ENCODE measurements at places on chromosomes 5 and 9. TPM values are rescaled to one million over a fixed set of nuclear protein-coding genes. Genes with fewer than 3 reads are reported as not detected.

The C5orf58 gene
- not detected for polyA plus RNA-seq

- no peak overlapping the region for H3K27ac ChIP-seq
- H3K4me1 ChIP-seq, result no peaks in the 10 kb centered on the region
- DNase-seq, result no peak
- H3K27me3 ChIP-seq, result peaks cover 5% of the 10 kb centered on the region
- H3K4me3 ChIP-seq, result no peak overlapping the region
- H3K36me3 ChIP-seq, result no peaks in the 10 kb centered on the region
Observed at GRCh38 chr9:115008536-115009270, 78.3 kb upstream of the TNFSF8 start.

DNA sequence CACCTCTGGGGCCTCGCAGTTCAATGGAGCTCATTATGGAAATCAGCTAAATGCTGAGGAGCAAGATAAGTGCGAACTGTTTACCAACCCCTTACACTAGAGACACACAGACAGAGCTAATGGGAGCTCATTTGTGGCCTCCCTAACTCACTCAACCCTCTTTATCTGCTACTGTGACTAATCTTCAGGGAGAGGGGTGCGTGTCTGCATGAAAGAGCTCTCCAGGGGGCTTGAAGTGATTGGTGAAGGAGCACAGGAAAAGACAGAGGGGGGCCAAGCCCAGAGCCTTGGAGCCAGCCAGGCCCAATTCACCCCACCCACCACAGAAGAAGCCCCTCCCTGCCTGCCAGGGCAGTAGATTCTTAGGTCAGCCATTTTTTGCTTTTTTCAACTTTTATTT is 466.8 kb upstream of the BRINP1 start:
- no peaks in the 10 kb centered on the region for H3K4me1 ChIP-seq
- H3K4me3 ChIP-seq, result no peak overlapping the region
- H3K27ac ChIP-seq, result no peak overlapping the region

DNA sequence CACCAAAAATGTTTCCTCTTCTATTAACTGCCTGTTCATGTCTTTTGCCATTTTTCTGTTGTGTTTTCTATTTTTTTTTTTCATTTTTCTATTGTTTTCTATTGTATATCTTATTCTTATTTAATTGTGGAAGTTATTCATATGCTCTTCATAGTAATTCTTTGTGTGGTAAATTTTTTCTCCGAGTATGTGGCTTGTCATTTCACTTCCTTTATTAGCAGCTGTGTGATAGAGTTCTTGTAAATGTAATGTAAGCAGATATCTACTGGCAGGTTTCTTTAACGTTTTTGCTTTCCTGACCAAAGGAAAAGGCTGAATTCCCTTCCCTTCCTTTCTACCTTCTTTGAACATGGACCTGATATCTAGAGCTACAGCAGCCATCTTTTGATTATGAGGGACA is 5.8 kb upstream of the PLPP1 start:
- H3K4me1 ChIP-seq, result peaks cover under 1% of the 10 kb centered on the region
- DNase-seq, result no peak
- H3K36me3 ChIP-seq, result no peaks in the 10 kb centered on the region
- no peak overlapping the region for H3K27ac ChIP-seq
- no peak overlapping the region for H3K4me3 ChIP-seq

- peak; percentile 65 for DNase-seq
- peak overlapping the region; percentile 12 for H3K4me3 ChIP-seq
- H3K27me3 ChIP-seq, result no peaks in the 10 kb centered on the region
- peaks cover 11% of the 10 kb centered on the region for H3K4me1 ChIP-seq
Observed at GRCh38 chr5:81778642-81779041, 27.7 kb upstream of the SSBP2 start.

- no peaks in the 10 kb centered on the region for H3K27me3 ChIP-seq
- H3K4me1 ChIP-seq, result peaks cover 70% of the 10 kb centered on the region
- H3K4me3 ChIP-seq, result no peak overlapping the region
- H3K36me3 ChIP-seq, result peaks cover 1% of the 10 kb centered on the region
Observed at GRCh38 chr9:124295159-124295794, 37.5 kb downstream of the NEK6 start.

DNA sequence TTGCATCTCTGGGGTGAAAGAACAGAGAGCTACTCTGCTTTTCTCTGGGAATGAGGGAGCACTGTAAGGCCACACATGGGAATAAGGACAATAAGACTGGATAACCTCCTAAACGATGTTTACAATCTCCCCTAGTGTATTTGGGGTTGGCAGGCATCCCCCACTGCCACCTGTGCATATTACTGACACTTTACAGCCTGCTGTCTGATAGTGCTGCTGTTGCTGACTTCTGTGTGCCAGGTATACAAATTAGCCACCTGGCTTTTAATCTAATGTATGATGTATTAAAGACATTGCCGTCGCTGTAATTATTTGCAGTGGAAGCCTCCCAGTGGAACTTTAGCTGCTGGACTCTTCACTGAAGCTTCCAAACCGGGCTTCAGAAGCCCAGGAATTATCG is 4.4 kb upstream of the SHISAL2B start:
- H3K4me3 ChIP-seq, result no peak overlapping the region
- H3K4me1 ChIP-seq, result peaks cover 5% of the 10 kb centered on the region
- H3K27ac ChIP-seq, result no peak overlapping the region
- no peaks in the 10 kb centered on the region for H3K36me3 ChIP-seq

DNA sequence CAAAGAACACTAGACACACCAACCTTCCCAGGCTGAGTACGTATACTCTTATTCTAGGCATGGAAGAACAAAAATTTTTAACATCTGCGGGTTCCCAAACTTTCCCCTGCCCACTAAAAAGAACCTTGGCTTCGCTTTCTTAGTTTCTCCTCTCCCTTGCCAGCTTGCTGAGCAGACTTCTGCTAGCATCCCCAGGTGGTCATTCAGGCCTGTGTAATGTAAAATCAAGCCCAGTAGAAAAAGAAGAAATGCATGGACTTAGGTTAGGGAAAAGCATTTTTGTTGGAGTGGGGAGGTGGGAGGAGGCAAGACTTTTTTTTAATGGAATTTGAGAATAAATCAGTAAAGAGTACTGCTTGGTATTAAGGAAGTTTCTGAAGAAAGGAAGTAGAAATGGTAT is 331.0 kb upstream of the TLE4 start:
- no peak overlapping the region for H3K4me3 ChIP-seq
- H3K27ac ChIP-seq, result no peak overlapping the region
- no peaks in the 10 kb centered on the region for H3K36me3 ChIP-seq

The SPATA6L gene
- polyA plus RNA-seq, result 0.40 TPM

DNA sequence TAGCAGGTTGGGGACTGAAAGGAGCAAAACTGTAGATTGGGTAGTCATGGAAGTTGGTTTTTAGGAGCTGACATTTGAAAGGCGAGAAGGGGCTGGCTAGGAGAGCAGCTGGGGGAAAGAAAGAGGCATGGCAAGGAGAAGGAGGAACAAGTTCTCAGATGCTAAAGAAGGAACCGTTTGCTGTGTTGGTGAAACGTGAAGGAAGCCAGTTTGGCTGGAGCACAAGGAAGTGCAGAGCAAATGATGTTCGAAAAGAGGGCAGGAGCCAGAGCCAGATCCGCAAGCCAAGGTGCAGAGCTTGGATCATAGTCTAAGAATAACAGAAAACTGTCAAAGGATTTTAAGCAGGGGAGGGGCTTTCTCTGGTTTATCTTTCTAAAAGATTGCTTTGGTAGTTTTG is 276.6 kb downstream of the ASTN2 start:
- H3K27ac ChIP-seq, result no peak overlapping the region
- H3K36me3 ChIP-seq, result no peaks in the 10 kb centered on the region
- no peak for DNase-seq
- H3K4me3 ChIP-seq, result no peak overlapping the region
- H3K27me3 ChIP-seq, result no peaks in the 10 kb centered on the region

The IFNA1 gene
- not detected for polyA plus RNA-seq

- H3K27ac ChIP-seq, result no peak overlapping the region
- no peaks in the 10 kb centered on the region for H3K36me3 ChIP-seq
- DNase-seq, result no peak
- H3K4me3 ChIP-seq, result no peak overlapping the region
Observed at GRCh38 chr9:105993116-105993854, 298.9 kb downstream of the TMEM38B start.

GRCh38 chr5:58071566-58071965 is 388.3 kb downstream of the PLK2 start:
- H3K27ac ChIP-seq, result no peak overlapping the region
- H3K4me1 ChIP-seq, result peaks cover 3% of the 10 kb centered on the region
- H3K4me3 ChIP-seq, result no peak overlapping the region
- no peaks in the 10 kb centered on the region for H3K27me3 ChIP-seq
- H3K36me3 ChIP-seq, result no peaks in the 10 kb centered on the region
- no peak for DNase-seq

The RANBP3L gene
- polyA plus RNA-seq, result not detected

DNA sequence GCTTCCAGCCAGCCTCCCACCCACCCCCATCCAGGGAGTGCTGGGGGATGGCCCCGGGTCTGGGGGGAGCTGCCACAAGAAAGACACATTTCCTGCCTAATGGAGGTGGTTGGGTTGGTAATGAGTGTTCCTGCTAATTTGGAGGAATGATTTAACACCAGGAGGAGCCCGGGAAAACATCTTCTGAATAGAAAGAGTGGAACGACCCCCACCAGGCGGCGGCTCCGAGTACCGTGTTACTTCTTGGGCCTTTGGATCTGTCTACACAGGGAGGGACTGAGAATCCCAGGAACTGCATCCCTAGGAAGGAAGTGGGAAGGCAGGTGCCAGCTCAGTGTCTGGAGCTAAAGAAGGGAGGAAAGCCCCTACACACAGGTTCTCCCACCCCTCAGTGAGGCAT is 64.6 kb downstream of the TSPAN17 start:
- H3K27me3 ChIP-seq, result peaks cover 19% of the 10 kb centered on the region
- no peak overlapping the region for H3K4me3 ChIP-seq
- no peaks in the 10 kb centered on the region for H3K4me1 ChIP-seq
- H3K27ac ChIP-seq, result no peak overlapping the region

The NUP214 gene
- 28.7 TPM for polyA plus RNA-seq

GRCh38 chr9:4228606-4229005 is 71.3 kb downstream of the GLIS3 start:
- no peaks in the 10 kb centered on the region for H3K27me3 ChIP-seq
- no peak overlapping the region for H3K27ac ChIP-seq
- peak; percentile 25 for DNase-seq

- H3K36me3 ChIP-seq, result no peaks in the 10 kb centered on the region
- H3K4me1 ChIP-seq, result peaks cover 18% of the 10 kb centered on the region
- no peak overlapping the region for H3K4me3 ChIP-seq
- no peak overlapping the region for H3K27ac ChIP-seq
- H3K27me3 ChIP-seq, result no peaks in the 10 kb centered on the region
Observed at GRCh38 chr5:10635867-10636350, 72.0 kb downstream of the ANKRD33B start.

DNA sequence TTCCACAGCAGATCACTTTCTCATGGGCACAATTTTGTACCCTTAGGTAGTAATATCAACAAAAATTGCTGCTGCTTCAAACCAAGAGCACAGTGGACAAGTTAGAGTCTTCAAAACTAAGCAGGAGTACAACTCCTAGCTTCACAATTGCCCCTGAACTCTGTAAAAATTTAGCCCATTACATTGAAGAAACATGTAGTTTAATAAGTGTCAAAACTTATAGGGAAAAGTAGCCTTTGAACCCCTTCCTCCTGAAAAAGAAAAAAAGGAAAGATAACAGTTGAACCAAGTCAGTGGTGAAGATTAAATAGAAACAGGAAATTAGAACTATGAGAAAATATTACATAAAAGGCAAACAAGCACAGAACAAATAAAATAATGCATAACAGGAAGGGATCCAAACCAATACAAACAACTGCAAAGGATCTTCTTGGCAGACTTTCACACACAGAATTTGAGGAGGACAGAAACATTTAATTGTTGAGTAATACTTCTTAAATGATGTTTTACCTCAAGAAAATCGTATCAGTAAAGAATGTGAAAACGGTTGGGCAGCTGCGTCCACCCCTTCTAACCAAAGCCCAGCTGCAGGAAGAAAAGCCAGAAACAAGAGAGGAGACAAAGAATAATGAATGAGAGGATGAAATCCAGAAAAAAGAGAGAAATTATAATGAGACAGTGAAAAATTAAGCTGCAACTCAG is 636.0 kb downstream of the NR2F1-AS1 start:
- peak; percentile 83 for DNase-seq
- no peaks in the 10 kb centered on the region for H3K27me3 ChIP-seq
- H3K36me3 ChIP-seq, result no peaks in the 10 kb centered on the region
- H3K4me3 ChIP-seq, result peak overlapping the region; percentile 28
- H3K4me1 ChIP-seq, result peaks cover 16% of the 10 kb centered on the region
- peak overlapping the region; percentile 37 for H3K27ac ChIP-seq

DNA sequence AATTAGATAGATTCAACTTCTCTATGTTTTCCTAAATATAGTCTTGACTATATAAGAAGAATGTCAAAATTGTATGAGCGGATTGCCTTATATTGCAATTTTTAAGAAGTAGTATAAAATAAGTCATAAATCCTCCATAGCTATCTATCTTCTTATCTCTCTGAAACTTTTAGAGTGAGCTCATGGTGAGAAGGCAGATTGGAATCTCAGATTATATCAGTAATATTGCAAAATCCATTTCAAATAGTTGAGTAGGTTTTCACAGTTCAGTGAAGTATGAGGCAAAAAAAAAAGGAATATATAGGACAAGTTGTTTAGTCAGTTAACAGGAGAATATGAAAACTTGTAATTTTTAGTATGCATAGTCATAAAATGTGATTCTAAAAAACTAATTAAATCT is 156.4 kb downstream of the FAM174A start:
- no peaks in the 10 kb centered on the region for H3K27me3 ChIP-seq
- DNase-seq, result no peak
- no peak overlapping the region for H3K27ac ChIP-seq
- H3K36me3 ChIP-seq, result no peaks in the 10 kb centered on the region

The IFNK gene
- polyA plus RNA-seq, result not detected

- H3K27me3 ChIP-seq, result no peaks in the 10 kb centered on the region
- no peaks in the 10 kb centered on the region for H3K4me1 ChIP-seq
- H3K36me3 ChIP-seq, result no peaks in the 10 kb centered on the region
- H3K4me3 ChIP-seq, result no peak overlapping the region
- no peak overlapping the region for H3K27ac ChIP-seq
Observed at GRCh38 chr5:41211417-41211816, 1.9 kb downstream of the C6 start.

- H3K36me3 ChIP-seq, result no peaks in the 10 kb centered on the region
- H3K27me3 ChIP-seq, result no peaks in the 10 kb centered on the region
- H3K4me3 ChIP-seq, result no peak overlapping the region
- peak; percentile 57 for DNase-seq
Observed at GRCh38 chr5:130141659-130142320, 237.5 kb downstream of the CHSY3 start.

The OMD gene
- polyA plus RNA-seq, result not detected

DNA sequence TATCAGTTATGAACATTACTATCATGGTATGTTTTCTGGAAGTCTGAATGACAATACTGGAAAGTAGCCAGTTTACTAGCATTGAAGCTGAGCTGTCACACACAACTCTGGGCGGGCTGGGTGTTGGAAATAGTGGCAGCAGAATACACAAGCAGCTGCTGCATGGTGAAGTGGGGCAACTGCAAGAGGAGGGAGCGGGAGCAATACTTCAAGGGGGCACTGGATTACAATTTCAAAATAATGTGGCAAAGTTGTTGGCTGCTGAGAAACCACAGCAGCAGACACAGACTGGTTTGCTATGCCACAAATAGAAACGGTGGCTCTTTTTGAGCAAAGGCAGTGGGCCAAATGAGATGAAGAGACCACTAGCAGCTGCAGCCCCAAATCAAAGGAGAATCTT is 350.2 kb downstream of the KIAA0825 start:
- no peak for DNase-seq
- no peak overlapping the region for H3K4me3 ChIP-seq
- H3K36me3 ChIP-seq, result no peaks in the 10 kb centered on the region
- no peaks in the 10 kb centered on the region for H3K27me3 ChIP-seq

The CXCL14 gene
- polyA plus RNA-seq, result not detected

All from endothelial cell of umbilical vein (primary cell).